ENCODE measurements at places on chromosomes 4 and X. TPM values are rescaled to one million over a fixed set of nuclear protein-coding genes. Genes with fewer than 3 reads are reported as not detected.
A peak's percentile ranks its signal among the peaks of the same experiment; 100 is the strongest.

The TACR3 gene
- not detected for total RNA-seq

The UBL4A gene
- total RNA-seq, result 57.3 TPM

The RHOXF2B gene
- not detected for total RNA-seq

The SPP1 gene
- total RNA-seq, result 0.45 TPM

The P2RY10 gene
- 34.1 TPM for total RNA-seq

The QRFPR gene
- total RNA-seq, result not detected

The PCGF3 gene
- total RNA-seq, result 32.1 TPM

The CACNA1F gene
- 0.07 TPM for total RNA-seq

The HPGDS gene
- total RNA-seq, result not detected

GRCh38 chr4:57098941-57099340, 11.2 kb downstream of the IGFBP7 start:
- H3K27me3 ChIP-seq, result peaks cover 7% of the 10 kb centered on the region
- H3K27ac ChIP-seq, result no peak overlapping the region
- no peaks in the 10 kb centered on the region for H3K4me1 ChIP-seq
- H3K36me3 ChIP-seq, result no peaks in the 10 kb centered on the region
- DNase-seq, result no peak

GRCh38 chr4:43394976-43395375, 502.5 kb downstream of the GRXCR1 start:
- no peaks in the 10 kb centered on the region for H3K27me3 ChIP-seq
- no peak overlapping the region for H3K27ac ChIP-seq
- no peaks in the 10 kb centered on the region for H3K36me3 ChIP-seq
- no peak for DNase-seq
- H3K4me1 ChIP-seq, result no peaks in the 10 kb centered on the region

- H3K27me3 ChIP-seq, result no peaks in the 10 kb centered on the region
- H3K36me3 ChIP-seq, result peaks cover 4% of the 10 kb centered on the region
- DNase-seq, result no peak
- peaks cover 36% of the 10 kb centered on the region for H3K4me1 ChIP-seq
- H3K27ac ChIP-seq, result peak overlapping the region; percentile 51
- no peak overlapping the region for H3K4me3 ChIP-seq
Measured at GRCh38 chr4:38939165-38939564, 71.6 kb downstream of the FAM114A1 start.

DNA sequence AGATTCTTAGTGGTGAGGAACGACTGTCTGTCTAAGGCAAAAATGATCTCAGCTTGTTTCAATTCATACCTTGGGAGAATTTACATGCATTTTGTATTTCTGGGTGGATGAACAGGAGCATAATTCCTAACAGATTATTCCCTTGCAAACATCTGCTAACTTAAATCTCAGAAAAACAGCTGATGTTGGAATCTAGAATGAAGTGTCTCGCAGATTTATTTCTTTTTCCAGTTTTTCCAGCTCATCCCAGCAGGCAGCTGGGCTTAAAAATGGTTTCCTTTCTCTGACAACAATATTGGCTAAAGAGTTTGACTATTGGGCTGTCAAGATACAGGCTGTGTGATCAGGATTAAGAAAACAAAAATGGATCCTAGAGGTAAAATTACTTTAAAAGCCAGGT, 1.1 kb downstream of the LNX1 start:
- H3K36me3 ChIP-seq, result no peaks in the 10 kb centered on the region
- no peak for DNase-seq
- peaks cover 28% of the 10 kb centered on the region for H3K27me3 ChIP-seq
- no peaks in the 10 kb centered on the region for H3K4me1 ChIP-seq
- no peak overlapping the region for H3K27ac ChIP-seq

GRCh38 chr4:140344621-140345020, 28.8 kb upstream of the SCOC start:
- peaks cover 19% of the 10 kb centered on the region for H3K27me3 ChIP-seq
- H3K36me3 ChIP-seq, result no peaks in the 10 kb centered on the region
- no peak overlapping the region for H3K4me3 ChIP-seq
- peaks cover 2% of the 10 kb centered on the region for H3K4me1 ChIP-seq
- no peak overlapping the region for H3K27ac ChIP-seq
- DNase-seq, result no peak

GRCh38 chr4:114021451-114021850, 42.0 kb upstream of the ARSJ start:
- DNase-seq, result no peak
- no peaks in the 10 kb centered on the region for H3K4me1 ChIP-seq
- H3K27me3 ChIP-seq, result no peaks in the 10 kb centered on the region

DNA sequence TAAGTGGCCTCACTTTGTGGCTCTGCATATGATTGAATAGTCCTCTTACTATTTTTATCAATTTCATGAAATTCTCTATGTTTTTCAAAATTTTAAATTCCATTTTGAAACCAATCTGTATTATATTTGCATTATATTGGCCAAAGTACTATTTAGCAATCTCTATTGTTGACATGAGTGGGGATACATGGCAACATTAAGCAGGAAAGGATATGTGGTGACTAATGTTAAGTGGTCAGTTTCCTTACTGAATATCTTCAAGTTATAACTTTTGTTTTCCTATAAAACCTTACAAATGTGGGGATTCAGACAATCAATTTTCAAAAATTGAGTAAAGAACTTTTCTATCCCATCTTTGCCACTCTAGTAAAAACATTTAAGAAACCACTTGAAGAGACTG, 10.2 kb downstream of the BBS7 start:
- no peak overlapping the region for H3K4me3 ChIP-seq

GRCh38 chr4:188399834-188400233, 260.6 kb downstream of the TRIML1 start:
- no peak overlapping the region for H3K4me3 ChIP-seq
- H3K36me3 ChIP-seq, result no peaks in the 10 kb centered on the region
- H3K27ac ChIP-seq, result no peak overlapping the region
- no peaks in the 10 kb centered on the region for H3K27me3 ChIP-seq
- DNase-seq, result no peak

DNA sequence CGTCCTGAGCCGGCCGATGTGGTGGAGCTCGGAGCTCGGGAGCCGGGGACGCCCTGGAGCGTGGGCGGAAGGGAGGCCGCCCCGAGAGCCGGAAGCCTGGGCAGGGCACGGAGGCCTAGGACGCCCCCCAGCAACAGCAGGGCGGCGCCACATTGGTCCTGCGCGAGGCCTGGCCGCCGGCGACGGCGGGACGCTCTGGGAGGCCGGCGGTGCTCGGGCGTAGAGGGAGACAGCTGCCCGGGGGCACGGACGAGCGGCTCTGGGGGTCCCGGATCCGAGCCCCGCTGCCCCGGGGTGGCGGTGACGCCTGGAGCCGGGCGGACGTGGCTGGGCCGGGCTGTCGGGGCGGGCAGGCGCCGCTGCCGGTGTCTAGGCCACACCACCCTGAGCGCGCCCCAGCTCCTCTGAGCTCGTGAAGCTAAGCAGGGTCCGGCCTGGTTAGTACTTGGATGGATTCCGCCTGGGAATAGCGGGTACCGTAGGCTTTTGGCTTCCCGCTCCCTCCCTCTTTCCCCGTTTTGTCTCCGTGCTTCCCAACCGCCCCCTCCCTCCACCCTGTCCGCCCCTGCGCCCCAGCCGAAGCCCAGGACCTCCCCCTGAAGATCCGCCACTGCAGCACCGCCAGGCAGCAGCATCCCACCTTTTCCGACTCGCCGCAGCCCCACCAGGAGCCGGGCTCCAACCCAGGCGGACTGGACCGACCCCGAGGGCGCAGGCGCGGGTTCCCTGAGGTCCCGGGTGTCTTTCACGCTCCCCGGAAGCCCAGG, 12.1 kb downstream of the FRG2 start:
- peaks cover 59% of the 10 kb centered on the region for H3K27me3 ChIP-seq
- no peak overlapping the region for H3K27ac ChIP-seq
- H3K4me1 ChIP-seq, result peaks cover 10% of the 10 kb centered on the region
- peaks cover 17% of the 10 kb centered on the region for H3K36me3 ChIP-seq
- DNase-seq, result no peak
- no peak overlapping the region for H3K4me3 ChIP-seq

GRCh38 chr4:88008122-88008742, 797 bp downstream of the PKD2 start:
- peaks cover 15% of the 10 kb centered on the region for H3K27me3 ChIP-seq
- peaks cover 38% of the 10 kb centered on the region for H3K4me1 ChIP-seq
- H3K27ac ChIP-seq, result peak overlapping the region; percentile 88
- peaks cover 10% of the 10 kb centered on the region for H3K36me3 ChIP-seq
- peak overlapping the region; percentile 94 for H3K4me3 ChIP-seq

DNA sequence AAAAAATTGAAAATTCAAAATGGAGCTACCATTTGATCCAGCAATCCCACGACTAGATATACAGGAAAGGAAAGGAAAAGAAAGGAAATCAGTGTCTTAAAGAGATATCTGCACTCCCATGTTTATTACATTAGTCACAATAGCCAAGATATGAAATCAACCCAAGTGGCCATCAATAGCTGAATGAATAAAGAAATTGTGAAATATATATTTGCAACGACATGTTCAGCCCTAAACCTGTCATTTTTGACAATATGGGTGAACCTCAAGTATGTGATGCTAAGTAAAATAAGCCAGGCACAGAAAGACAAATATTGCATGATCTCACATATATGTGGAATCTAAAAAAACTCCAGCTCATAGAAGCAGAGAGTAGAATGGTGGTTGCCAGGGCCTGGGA, 155.1 kb downstream of the ANXA5 start:
- no peak overlapping the region for H3K27ac ChIP-seq
- no peaks in the 10 kb centered on the region for H3K36me3 ChIP-seq
- peaks cover 2% of the 10 kb centered on the region for H3K4me1 ChIP-seq
- H3K27me3 ChIP-seq, result peaks cover 4% of the 10 kb centered on the region
- no peak overlapping the region for H3K4me3 ChIP-seq

GRCh38 chr4:123640271-123640670, 243.7 kb downstream of the SPRY1 start:
- H3K27ac ChIP-seq, result peak overlapping the region; percentile 87
- peaks cover 10% of the 10 kb centered on the region for H3K27me3 ChIP-seq
- peaks cover 4% of the 10 kb centered on the region for H3K4me1 ChIP-seq

DNA sequence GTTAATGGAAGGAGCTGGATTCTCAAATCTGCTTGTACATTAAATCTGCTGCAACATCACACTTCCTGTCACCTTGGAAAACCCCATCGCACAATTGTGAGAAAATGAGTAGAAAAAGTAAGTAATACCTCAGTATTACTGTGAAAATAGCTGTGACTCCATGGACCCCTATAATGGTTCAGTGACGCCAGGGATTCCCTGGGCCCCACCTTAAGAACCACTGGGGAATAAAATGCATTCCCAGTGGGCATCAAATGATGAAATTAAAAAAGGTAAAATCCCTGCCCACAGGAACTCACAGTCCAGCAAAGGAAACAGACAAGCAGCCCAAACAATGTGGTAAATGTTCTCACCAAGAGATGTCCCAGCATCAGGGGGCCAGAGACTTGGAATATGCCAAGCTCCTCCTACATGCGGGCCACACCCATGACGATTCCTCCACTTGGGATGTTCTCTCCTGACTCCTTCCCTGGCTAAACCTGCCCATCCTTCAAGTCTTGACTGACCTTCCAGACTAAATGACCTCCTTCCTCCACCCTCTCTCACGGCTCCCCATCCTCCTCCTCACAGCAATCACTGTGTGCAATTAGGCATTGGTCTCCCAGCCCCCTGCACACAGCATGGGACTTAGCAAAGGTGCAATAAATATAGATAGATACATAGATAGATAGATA, 2.6 kb downstream of the EVC2 start:
- peaks cover 6% of the 10 kb centered on the region for H3K4me1 ChIP-seq
- H3K36me3 ChIP-seq, result no peaks in the 10 kb centered on the region
- no peak for DNase-seq
- no peak overlapping the region for H3K4me3 ChIP-seq
- no peak overlapping the region for H3K27ac ChIP-seq
- H3K27me3 ChIP-seq, result peaks cover 27% of the 10 kb centered on the region

DNA sequence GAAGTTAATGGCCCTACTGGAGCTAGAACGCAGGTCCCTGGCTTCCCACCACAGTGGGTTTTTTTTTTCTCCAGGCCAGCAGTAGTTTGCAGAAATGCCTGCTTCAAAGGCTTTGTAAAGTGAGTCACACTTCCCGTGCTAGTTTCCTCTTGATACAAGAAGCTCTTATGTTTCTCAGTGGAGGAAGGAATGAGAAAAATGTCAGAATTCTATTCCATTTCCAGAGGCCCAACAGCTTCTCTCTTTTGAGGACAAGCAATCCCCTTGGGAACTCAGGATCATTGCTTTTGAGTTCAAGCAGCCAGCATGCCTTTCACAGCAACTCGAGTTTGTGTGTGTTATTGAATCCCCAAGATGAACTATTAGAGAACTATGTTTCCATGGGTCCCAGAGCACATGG, 134.3 kb downstream of the GUCY2F start:
- no peak for DNase-seq
- H3K4me3 ChIP-seq, result no peak overlapping the region
- H3K36me3 ChIP-seq, result no peaks in the 10 kb centered on the region
- no peak overlapping the region for H3K27ac ChIP-seq

GRCh38 chrX:103464072-103464773, 55.1 kb downstream of the RAB40A start:
- DNase-seq, result peak; percentile 70
- peak overlapping the region; percentile 20 for H3K27ac ChIP-seq
- H3K27me3 ChIP-seq, result no peaks in the 10 kb centered on the region
- peak overlapping the region; percentile 92 for H3K4me3 ChIP-seq

- DNase-seq, result no peak
- H3K4me1 ChIP-seq, result no peaks in the 10 kb centered on the region
- H3K27ac ChIP-seq, result no peak overlapping the region
- H3K36me3 ChIP-seq, result no peaks in the 10 kb centered on the region
Measured at GRCh38 chr4:31360786-31361185, 640.6 kb downstream of the PCDH7 start.

DNA sequence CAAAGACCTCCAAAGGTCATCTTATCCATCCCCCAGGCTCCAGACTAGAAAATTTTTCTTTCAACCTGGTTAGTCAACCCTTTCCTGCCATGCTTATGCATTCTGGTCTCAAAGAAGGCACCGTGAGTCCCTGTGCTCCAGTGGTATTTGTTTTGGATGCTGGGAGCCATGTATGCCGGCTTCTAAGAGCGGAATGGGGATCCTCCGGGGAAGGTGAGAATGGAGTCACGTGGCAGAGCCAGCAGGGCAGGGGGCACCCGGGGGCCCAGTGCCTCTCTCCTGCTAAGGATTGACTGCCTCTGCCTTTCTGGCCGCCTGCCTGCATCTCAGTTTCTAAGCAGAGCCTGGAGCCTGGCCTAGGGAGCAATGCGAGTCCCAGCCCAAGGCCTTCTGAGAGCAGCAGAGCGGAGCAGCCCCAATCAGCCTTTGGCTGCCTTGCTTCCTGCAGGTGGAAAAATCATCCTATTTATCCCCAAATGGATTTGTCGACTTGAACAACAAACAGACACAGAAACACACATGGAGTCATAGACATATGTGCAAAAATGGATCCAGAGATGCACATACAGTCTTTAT, 141.0 kb downstream of the PJA1 start:
- DNase-seq, result peak; percentile 3
- H3K27ac ChIP-seq, result no peak overlapping the region
- H3K36me3 ChIP-seq, result no peaks in the 10 kb centered on the region
- H3K4me3 ChIP-seq, result no peak overlapping the region
- H3K4me1 ChIP-seq, result no peaks in the 10 kb centered on the region

Measured in activated CD4-positive, alpha-beta T cell treated with anti-CD3 and anti-CD28 coated beads, Interleukin-2, amount 10 ng/mL, durations not matched to agents 24 days and 14 days (primary cell).